ENCODE measurements at places on chromosomes 7 and 10.

GRCh38 chr10:21661935-21662334, 127.9 kb downstream of the MLLT10 start:
- DNase-seq = no peak

- DNase-seq = no peak
Measured at GRCh38 chr10:122461367-122461728, at the start of gene HTRA1. TSS of gene HTRA1 (plus strand) at chr10:122461553. CDS start at chr10:122461653, 100 bp downstream.

DNA sequence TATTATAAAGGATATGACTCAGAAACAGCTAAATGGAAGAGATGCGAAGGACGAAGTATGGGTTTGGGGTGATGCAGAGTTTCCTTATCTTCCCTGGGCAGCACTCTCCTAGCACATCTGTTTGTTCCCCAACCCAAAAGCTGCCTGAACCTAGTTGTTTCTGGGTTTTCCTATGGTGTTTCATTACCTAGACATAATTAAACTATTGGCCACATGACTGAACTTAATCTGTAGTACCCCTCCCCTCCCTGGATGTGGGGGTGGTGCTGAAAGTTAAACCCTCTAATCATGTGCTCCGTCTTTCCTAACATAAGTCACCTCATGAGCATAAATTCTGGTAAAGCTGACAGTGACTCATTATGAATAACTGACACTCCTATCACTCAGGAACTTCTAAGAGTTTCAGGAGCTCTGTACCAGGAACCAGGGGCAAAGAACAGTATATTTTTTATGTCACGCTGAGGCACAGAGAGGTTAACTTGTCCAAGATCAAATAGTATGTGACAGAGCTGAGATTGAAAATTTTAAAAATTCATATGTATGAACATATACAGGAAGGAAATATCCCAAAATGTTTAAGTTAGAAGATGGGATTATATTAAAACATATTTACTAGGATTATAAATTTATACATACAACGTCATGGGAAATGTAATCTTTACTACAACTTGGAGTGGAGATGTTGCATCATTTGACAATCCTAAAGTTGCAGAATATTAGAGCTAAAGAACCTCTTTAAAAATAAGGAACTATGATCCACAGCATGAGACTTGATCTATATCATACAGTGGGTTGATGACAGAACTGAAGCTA, 4.8 kb downstream of the STRIP2 start:
- peak; percentile 16 for DNase-seq

- no peak for DNase-seq
Measured at GRCh38 chr7:140585333-140585732, 55.3 kb downstream of the DENND2A start.

DNA sequence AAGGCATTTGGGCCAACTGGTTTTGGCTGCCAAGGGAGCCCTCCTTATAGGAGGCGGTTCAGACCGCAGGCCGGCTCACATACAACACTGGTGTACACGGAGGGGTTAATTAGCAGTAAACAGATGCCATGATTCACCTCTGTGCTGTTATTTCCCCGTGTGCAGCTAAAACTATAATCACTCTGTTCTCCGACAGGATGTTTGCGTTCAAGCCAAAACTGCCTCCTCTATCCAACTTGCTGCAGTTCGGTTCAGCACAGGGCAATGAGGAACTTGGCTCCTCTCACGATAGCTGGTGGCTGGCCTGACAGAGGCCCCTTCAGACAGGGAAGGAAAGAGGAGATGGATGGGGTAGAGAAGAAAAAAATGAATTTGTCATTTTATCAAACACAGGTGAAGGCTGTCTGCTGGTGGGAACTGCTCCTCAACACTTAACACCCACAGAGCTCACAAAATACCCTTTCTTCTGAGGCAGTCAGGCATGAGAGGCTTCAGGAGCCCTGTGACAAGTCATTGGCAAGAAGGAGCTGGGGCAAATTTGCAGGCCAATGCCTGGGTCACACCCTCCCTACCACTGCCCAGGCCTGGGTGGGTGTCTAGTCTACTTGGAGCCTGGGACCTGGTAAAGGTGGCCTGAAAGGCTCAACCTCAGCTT, 24.0 kb downstream of the KCNMA1 start:
- no peak for DNase-seq

DNA sequence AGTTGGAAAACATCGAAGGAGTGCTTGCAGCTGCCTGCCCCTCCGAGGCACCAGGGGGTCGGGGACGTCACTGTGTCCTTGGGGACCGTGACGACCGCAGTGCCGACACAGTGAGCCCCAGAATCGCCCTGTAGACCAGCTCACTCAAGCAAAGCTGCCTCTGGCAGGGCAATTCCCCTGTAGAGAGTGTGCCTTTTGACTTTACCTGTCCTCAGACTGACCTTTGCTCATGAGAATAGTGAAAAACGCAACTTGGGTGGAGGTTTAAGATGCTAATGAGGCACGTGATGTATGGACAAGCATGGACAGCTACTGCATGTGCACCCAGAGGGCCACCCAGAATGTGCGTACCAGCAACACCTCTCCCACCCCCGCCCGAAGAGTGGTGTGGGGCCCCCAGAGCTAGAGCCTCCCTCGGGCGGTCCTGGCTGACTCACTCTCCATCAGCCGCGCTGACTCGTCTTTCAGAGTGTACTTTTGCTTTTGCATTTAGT, 271.9 kb downstream of the ADARB2 start:
- DNase-seq = no peak

DNA sequence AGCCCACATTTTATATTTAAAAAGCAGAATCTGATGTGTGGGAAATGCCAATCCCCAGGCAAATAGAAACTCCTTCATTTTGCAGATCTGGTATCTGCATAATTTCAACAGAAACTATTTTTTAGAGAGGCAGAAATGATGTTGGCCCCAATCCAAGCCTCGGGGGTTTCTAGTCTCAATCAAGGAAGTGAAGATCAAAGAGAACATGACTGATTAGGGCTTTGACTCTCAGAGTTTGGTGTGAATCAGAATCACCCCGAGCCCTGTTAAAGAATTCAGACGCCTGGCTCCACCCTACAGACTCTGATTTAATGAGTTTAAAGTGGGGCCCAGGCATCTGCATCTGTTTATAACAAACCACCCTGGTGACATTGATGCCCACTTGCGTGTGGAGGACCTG, 36.7 kb upstream of the UBE2H start:
- no peak for DNase-seq

DNA sequence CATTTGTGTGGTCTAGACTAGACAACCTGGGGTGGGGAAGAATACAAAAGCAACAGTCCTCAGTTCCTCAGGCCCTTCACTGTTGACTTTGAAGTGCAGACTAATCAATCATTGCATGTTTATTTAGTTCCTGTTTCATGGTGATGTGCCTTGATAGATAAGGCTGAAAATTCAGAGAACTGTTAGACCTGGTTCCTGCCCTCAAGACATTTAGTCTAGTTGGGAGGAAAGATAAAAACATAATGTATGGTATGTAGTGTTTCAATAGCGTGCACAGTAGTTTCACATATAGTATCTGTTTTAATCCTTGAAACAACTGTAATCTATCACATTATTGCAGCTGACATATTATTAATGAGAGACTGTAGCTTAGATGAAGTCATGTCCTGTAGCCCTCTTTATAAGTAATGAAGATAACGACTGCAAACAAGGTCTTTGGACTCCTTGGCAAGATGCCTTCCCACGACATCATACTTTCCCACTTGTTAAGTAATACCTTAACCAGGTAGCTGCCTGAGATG, 124.0 kb downstream of the CELF2 start:
- DNase-seq = no peak

GRCh38 chr7:7256731-7257274, 74.5 kb downstream of the C1GALT1 start:
- no peak for DNase-seq

DNA sequence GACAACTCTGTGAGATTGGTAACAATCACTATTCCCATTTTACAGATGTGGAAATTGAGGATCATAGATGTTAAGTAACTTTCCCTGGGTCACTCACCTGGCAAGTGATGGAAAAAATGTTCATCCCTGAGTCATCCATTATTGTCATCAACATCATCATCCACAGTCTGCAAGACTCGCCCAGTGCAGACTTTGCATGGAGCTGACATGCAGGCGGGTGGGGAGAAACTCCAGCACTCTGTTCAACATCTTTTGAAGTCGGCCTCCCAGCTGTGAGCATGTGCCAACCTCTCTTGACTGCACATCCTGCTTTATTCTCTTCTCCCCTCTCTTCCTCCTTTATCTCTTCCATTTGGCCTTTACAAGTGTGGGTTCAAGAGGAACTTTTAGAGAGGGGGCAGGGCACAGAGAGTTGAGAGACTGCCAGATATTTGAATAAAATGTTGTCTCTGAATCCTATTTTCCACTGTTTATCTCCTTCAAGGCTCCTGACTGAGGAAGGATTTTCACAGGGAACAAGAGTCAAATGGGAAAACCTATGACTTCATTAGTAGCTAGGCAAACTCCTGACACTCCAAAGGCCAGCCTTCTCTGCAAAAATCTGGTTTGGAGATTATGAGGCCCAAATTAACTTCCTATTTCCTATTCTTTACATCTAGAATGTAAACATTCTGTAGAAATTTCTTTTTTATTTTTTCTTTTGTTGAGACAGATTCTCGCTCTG, 283.7 kb upstream of the PODXL start:
- DNase-seq = no peak

GRCh38 chr10:132249824-132250375, 57.9 kb downstream of the STK32C start:
- no peak for DNase-seq
